Fibroblast of skin of scalp (primary cell): ENCODE measurements at places on chromosomes 2 and 18.

- peak; percentile 39 for DNase-seq
Measured at GRCh38 chr2:181904022-181904632, 12.6 kb downstream of the ITPRID2 start.

DNA sequence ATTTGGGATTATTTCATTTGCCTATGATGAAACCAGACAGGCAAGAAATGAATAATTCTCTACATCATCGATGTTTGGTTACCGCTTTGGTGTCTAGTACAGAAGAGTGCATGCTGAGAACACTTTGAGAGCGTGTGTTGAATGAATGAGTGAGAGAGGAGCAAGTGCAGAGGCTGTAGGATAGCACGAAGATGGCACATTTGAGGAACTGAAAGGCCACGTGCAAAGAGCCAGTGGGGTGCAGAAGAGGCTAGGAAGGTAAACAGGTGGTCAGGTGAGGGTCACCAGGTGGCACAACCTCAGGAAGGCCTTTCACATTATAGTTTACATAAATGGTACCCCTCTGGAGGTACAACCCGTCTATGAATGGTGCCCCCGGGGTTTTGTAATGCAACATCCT lies 80.1 kb upstream of the SPHKAP start:
- no peak for DNase-seq

GRCh38 chr2:68849579-68850030 lies 21.6 kb downstream of the BMP10 start:
- no peak for DNase-seq

GRCh38 chr2:155377266-155377680 lies 678.8 kb downstream of the KCNJ3 start:
- peak; percentile 31 for DNase-seq

DNA sequence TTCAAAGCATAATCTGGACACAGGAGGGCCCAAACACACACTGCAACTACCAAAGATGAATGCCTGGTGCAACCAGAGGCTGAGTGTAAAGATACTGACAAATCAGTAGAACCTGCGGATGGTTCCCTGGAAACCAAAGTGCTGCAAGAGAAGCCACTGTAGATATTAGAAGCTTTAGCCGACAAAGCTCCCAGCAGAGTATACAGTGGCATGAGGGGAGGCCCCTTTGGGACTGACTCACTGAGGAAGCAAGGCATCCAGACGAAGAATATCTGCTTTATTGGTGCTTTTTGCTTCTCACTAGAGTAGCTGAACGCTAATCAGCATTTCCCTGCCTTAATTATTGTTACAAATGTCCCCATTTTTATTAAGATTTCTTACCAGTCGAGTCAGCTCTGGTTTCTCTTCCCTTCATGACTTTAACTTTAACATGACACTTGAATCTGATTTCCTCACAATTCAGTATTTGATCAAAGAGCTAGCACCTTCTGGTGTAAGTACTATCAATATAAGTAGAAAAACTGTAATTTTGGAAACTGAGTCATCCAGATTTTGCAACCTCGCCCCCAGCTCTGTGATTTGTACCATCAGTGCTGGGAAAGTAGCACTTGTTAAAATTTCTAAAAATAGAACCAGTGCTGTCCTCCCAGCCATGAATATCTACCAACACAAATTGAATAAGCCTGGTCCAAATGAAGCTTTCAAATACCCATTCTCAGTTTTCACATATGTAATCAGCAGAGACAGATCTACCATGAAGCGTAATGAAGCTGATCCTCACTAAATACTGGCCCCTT lies 34.2 kb downstream of the FIGN start:
- DNase-seq, result no peak

DNA sequence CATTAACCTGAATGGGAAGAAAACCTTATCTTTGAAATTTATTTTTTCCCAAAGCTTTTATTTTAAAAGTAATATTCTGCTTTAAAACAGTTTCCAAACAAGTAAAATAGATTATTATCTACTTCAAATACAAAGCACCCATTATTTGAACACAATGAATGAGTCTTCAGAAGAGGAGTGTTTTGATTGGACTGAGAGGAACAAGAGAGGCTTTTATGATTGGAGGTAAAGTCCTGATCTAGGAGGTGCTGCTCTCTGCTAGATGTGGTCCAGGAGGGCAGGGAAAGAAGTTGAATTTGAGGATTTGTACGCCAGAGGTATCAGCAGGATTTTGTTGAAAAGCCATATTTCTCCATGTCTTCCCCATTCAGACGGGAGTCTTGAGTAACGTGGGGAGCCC lies 900.7 kb downstream of the SOCS6 start:
- no peak for DNase-seq

- no peak for DNase-seq
Measured at GRCh38 chr2:111169268-111169667, 48.6 kb downstream of the BCL2L11 start.

DNA sequence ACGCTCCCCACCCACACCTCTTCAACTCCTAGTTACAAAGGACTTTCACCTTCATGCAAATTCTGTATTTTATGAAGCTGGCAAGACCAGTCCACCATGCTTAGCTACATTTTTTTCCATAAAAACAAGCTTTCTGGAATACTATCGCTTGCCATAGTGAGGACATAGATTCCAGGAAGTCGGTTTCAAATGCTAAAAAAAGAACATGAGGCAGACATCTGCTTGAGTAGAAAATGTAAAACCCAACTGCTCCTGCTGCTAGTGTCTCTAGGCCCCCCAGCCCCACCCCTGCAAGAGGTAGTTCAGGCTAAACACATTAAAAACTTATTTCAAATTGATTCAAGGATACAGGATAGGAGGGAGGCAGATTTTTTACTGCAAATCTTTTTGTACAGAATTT lies 148.9 kb downstream of the SMAD2 start:
- DNase-seq, result no peak

DNA sequence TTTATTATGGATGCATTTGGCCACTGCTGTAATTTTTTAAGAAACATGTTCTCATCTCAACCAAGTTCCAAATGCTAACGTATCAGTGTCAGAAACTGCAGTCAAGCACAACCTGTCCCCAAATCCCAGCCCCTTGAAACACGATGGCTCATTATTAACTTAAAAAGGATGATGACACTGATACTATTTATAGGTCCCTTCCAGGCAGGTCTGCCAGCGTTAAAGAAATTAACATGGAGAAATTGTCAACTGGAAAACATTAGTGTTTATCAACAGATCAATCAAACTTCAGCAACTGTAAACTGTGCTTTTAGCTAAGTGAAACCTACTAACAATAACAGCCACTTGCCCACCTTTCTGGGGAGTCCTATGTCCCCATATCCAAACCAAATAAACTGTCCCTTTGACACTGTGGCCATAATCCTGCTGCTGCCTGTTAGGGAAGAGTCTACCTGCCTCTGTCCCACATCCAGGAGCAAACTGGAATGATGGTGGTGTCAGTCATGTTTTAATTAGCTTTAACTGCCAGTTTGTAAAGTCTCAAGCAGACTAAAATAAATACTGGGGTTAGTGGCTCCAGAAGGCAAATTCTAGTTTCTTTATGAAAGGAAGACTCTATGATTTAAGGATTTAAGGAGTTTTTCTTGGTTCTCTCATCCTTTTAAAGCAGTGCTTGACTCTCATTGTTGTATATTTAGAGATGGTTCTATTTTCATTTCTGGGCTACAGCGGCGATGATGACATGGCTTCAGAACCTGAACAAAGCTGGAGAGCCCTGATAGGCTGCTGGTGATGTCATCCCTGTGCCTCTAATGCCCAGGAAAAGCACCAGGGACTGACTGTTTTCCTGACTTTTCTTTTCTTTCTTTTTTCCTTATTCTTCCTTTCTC lies 583.6 kb upstream of the PIK3C3 start:
- DNase-seq, result no peak

DNA sequence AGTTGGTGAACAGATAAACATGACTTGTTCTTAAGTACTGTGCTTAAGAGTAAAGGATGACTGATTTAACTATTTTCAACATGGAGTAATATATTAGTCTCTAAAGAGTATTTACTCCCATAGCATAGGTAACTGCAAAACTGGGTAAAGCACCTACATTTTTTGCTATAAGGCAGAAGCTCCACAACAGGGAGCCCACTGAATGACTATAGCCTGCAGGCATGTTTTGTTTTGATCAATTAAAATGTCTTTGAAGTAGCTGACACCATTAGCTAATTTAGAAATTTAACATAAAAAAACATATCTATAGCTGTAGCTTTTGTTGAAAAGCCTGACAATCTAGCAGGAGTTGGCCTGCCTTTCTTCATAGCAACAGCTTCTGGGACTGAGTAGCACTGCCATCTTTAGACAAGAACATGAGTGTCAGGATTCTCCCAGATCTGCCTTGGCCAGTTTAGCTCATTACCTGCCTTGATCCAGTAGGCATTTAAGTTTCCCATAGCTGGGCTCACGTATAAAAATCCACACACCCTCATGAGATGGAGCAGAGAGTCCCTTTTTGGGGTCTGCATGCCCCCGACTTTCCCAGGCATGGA lies 1935.1 kb upstream of the PIK3C3 start:
- DNase-seq, result no peak

- DNase-seq, result no peak
Measured at GRCh38 chr2:85353876-85354285, 447 bp downstream of the RETSAT start.

DNA sequence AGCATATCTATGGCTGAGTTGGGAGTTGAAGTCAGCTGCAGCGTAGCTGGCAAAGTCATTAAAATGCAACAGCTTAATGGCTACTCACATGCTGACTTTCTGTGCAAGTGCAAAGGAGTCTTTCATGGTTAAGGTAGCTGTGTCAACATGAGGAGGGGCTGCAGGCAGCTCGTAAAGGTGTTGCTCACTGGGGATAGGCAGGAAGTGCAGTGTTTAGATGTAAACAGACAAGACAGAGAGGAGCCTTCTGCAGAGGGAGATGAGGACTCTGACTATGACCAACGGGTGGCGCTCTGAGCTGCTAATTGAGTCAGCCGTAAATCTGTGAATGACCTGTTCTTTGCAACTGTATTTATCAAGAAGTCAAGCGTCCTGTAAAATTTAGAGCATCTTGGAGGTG lies 22.3 kb upstream of the CAVIN2 start:
- DNase-seq, result no peak

GRCh38 chr2:41994233-41994637 lies 53.6 kb upstream of the PKDCC start:
- peak; percentile 75 for DNase-seq

DNA sequence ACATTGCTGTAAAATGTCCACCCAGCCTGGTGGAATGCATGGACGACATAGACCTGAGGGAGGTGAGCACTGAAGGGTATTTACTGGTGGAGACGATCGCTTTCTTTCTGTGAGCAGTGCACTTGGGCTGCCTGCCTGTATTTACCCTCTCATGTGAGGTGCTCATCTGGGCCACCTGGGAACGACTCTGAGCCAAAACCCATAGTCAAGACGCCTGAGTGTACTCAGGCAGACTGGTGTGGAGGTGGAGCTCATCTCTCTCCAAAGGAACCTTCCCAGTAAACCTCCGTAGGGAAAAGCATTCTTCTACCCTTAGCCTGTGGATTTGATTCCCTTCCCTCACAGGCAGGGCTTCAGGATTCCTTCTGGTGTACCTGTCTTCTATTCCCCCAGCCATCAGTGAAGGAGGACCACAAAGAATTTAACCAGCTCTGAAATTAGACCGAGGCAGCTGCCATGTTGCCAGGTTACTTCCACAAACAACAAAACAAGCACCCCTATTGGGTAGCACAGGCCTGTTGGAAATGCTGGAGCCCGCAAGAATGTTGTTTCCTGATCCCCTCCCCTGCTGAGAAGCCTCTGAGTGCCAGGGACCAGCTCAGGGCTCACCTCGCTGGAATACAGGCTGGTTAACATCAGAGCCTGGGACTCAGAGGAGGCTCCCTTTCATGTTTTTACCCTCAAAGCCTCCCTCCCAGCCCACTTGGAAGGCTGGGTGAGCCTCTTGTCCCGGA lies 47.5 kb upstream of the TXNDC2 start:
- peak; percentile 79 for DNase-seq

DNA sequence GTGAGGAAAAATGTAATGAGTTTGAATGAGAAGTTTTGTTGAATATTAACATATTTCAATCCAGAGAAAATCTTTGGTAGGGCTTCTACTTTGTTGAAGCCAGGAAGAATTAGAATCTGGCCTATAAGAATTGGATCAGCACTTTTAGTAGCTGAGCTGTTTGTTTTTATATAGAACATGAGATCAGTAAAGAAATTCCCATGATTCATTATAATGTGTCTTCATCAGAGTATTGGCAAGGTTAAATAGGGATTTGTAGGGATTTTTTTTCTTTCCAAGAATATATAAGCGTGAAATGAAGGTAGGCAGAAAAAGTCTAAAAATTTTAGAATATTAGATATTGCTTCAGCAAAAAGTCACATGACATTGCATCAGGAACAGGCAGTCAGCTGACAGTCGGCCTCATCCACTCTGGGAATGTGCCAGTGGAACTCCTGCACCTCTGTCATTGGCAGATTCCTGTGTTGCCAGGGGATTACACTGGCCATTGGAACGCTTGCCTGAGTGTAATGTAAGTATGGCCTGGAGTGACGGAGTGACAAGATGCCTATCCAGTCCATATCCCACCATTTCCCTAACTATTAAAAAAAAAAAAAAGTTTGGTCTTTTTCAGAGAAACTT lies 60.6 kb downstream of the SERTAD2 start:
- peak; percentile 51 for DNase-seq

DNA sequence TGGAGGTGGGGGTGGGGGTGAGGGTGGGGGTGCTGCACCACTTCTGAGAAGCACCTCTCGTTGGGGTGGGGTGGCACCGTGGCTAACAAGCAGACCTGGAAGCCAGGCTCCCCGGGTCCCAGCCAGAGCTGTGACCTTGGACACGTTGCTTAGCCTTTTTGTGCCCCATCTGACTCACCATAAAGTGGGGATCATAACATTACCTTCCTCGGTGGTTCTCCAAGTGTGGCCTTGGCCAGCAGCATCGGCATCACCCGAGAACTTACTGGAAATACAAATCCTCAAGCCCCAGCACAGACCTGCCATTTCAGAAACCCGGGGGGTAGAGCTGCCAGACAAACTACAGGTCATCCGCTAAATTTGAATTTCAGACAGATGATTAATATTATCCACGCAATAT lies 58.7 kb upstream of the SLC66A3 start:
- no peak for DNase-seq

GRCh38 chr2:174570318-174570958 lies 27.2 kb downstream of the WIPF1 start:
- DNase-seq, result no peak

- no peak for DNase-seq
Measured at GRCh38 chr2:233819884-233820773, 34.2 kb downstream of the HJURP start.

DNA sequence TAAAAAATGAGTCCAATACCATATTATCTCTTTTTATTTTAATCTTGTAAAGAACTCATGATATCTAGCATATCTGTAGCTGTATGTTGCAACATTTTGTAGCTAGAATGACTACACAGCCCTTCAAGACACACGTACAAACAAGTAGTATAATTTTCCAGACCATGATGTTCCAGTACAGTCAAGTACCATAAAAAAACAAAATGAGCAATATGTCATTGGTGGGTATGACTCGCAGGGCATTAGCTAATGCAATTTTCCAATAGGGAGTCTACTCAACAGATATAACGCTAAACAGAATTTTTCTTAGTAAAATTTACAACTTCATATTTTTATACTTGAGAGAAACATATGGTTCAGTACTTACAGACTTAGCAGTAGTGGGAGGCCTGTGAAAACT lies 53.6 kb upstream of the UGP2 start:
- DNase-seq, result peak; percentile 60
